K562 (cell line): ENCODE measurements at places on chromosomes 13 and 19.

DNA sequence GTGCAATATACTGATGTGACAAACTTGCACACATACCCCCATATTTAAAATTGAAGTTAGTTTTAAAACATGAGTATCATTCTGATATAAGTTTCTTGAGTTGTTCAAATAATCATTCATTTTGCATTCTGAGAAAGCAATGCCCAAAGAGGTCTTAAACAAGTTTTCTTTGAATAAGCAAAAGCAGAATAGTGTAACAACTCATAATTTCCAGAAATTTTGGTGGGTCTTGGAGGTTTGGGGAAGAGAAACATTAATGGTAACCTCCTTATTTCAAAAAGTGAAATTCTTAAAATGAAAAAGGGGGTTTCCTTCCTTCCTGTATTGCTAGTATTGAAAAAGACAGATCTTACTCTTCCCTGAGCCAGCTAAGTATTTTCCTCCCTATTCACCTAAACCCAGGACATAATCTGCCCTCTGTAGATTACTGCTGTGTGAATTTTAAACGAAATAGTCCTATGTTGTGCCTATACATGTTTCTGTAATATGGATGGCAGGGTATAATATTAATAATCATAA lies 30.4 kb downstream of the SLC25A15 start:
- no peak for DNase-seq

DNA sequence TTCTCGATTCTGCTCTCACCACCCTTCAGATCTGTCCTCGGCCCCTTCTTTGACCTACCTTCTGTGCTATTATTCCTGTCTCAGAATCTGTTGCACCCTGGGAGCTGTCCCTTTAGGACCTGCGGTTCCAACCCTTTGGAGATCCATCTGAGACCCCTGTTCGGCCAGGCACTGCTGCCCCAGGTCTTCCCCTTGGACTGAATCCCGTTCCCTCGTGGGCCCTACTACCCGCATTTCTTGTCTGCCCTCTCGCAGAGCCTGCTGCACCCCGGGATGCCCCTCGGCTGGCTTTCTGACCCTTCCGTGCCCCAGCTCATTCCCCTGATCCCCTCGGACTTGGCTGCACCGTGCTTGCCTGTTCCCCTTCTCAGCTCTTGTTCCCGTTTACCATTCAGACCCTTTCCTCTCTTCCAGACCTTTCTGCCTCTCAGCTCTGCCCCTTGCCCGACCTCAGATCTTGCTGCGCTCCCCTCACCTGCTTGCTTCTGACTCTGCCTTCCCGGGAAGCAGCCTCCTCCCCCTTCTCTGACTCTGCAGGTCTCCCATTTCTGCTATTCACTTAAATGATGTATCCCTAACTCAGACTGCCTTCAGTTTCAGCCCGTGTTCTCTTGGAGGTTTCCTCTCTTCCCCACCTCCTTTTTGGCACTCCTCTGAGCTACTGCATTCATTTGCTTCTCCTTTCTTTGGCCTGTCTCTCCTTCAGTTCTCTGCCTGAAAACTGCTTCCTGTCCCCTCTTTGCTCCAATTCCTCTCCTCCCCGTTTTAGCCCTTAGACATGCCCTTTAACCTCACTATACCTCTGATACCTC lies 1.1 kb downstream of the ARHGAP35 start:
- DNase-seq: no peak

DNA sequence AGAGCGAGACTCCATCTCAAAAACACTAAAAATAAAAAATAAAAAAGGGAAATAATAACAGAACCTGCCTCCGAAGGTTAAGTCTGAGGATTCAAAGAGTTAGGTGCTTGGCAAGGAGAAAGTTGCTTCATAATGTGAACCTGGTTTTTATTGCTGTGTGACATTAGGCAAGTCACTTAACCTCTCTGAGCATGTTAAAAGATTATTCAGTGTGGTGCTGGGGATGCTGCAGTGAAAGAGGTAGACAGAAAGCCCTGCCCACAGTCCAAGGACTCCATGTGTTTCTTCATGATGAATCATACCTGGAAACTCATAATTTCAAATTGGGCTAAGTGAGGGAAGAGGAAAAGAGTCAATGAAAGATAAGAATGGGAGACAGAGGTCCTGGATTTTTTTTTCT lies 2.4 kb downstream of the IL27RA start:
- DNase-seq: peak; percentile 14

DNA sequence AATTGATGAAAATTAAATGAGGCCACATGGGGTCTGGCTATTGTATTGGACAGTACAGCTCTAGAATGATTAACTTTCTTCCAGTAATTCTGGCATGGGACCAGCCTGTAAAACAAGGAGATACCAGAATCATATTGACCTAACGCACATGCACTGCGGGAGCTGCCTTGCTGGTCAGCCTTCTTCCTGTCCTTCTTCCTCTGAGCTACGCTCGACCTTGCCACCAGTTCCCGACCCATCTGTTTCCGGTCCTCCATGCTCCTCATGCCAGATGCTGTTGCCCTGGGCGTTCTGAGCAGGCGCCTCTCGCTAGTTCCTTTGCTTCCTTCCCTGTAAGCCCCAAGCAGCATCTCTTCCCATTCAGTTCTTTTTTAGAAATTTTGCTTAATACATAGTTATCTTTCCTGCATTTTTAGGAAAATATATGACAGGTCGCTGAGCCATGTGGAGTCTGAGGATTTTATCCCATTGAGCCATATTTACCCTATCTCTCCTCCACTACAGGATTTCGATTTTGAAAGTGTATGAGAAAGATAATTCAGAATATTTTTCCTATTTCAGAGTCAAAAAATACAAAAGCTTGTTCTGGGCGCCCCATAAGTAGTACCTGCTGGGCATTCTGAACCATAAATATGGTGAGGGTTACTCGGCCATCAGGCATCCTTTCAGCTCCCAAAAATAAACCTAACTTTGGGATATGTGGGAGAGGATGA lies 38.6 kb downstream of the TNFRSF19 start:
- DNase-seq: no peak

DNA sequence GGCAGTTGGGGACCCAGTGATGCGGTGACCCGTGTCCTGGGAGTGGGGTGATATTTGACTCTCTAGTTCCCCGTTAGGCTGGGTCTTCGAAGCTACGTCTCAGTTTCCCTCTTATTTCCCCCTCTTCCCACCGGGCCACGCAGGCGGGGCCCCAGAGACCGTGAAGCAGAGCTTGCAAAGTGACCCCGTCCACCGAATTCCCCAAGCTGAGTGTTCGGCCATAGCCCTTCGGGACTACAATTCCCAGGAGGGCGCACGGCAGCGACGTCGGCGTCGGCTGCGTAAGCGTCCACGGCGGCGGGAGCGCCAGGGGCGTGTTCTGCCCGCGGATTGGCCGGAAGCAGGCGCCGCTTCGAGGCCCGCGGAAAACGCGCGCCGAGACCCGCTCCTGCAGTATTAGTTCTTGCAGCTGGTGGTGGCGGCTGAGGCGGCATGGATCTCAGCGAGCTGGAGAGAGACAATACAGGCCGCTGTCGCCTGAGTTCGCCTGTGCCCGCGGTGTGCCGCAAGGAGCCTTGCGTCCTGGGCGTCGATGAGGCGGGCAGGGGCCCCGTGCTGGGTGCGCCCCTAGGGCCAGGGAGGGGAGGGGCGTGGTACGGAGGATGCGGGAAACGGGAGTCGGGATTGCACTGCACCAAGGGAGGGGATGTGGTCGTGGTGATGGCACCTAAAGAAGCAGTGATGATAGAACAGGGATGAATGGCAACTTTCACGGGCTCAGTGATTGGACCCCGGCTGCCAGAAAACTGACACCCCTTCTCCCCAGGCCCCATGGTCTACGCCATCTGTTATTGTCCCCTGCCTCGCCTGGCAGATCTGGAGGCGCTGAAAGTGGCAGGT lies at the start of gene RNASEH2A:
Gene RNASEH2A, plus strand, starts transcription at position 343 of the 840 bp plus-strand sequence. Its CDS starts 90 bp downstream, at position 433.
- DNase-seq: peak; percentile 95
